ENCODE measurements at places on chromosomes 6 and 20.

- DNase-seq, result no peak
Measured at GRCh38 chr20:63366390-63367365, 5.5 kb upstream of the CHRNA4 start.

GRCh38 chr6:37376078-37376743 is 22.4 kb downstream of the RNF8 start:
- no peak for DNase-seq

DNA sequence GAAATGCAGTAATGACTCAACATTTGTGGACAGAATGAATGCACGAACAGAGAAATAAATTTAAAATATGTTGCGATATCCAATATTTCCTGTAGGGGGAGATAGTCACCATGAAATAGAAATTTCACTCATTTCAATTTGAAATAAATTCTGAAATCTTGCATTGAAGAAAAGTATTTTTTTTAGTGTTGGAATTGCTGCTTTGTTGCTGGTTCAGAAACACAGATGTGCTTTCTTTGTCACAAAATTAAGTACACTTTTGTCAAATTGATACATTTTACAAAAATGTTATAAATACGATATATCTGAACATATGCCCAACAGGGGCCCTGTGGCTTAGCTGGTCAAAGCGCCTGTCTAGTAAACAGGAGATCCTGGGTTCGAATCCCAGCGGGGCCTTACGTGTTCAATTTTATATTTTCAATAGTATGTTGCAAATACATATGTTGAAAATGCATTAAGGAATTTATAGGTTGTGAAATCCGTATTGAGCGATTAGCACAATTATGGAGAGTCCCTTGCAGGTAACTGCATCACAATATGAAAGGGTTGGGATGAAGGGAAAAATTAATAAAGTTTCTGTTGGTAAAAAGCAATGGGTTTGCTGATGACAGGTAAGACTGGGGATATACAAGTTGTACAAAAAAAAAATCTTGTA is 85.4 kb upstream of the PRSS16 start:
- DNase-seq, result peak; percentile 78

DNA sequence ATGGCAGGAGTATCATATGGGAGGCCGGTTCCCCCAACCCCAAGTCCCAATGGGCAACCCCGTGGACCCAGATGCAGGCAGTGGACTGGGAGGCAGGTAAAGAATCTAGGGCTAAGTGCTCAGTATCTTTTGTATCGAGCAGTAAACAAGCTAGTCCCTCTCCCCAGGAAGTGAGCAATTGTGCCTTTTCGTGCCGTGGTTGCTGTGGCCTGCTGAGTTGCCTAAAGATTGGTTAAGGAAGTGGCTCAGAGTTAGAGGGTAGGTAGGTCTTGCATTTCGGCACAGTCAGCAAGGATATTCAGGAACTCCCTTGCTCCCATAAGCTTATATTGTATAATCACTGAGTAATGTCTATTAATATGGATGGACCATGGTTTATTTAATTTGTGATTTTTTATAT is 1.3 kb upstream of the DNAH8 start:
- peak; percentile 40 for DNase-seq

- no peak for DNase-seq
Measured at GRCh38 chr6:124494956-124495664, 467.1 kb upstream of the RNF217 start.

DNA sequence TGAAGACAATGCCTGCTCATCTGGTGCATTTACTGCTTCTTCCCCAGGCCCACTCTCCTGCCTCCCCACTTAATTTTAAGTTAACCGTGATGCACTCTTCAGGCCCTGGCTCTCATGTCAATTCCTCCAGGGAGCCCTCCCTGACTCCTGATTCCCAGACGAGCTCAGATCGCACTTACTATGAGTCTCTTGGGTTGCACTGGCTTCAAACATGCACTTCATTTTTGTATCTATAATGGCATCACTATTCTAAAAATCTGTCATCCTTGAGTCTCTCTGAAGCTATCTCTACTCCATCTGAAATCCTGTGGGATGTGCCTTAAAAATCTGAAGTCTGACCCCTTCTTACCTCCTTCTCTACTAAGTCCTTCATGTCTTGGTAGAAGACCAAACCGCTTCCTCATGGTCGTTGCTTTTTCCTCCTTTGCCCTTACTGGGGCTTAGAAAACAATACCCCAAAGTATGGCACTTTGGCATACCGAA is 24.7 kb downstream of the COX4I2 start:
- no peak for DNase-seq

Data from hematopoietic multipotent progenitor cell (in vitro differentiated cells).